ENCODE measurements at places on chromosomes 11 and 22.

- DNase-seq: peak; percentile 58
Measured at GRCh38 chr22:25475257-25476022, 89.0 kb upstream of the GRK3 start.

DNA sequence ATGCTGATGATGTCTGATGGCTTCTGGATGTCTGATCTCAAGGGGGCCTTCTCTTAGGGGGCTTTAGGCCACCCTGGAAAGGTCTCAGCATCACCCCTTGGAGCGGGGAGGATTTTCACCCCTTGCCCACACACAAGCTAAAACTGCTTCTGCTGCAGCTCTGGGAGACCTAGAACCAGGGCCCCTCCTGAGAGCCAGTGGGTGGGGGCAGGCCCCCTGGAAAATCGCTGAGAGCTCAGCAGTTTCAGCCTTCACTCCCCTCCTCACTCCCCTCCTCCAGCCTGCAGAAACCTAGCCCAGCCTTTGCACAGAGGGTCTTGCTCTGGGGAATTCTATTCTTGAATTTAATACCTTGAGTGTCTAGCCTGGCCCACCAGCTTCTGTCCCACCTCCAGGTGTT, 17.2 kb downstream of the CD6 start:
- DNase-seq: no peak

GRCh38 chr11:109945626-109946321, 147.4 kb upstream of the ZC3H12C start:
- no peak for DNase-seq

DNA sequence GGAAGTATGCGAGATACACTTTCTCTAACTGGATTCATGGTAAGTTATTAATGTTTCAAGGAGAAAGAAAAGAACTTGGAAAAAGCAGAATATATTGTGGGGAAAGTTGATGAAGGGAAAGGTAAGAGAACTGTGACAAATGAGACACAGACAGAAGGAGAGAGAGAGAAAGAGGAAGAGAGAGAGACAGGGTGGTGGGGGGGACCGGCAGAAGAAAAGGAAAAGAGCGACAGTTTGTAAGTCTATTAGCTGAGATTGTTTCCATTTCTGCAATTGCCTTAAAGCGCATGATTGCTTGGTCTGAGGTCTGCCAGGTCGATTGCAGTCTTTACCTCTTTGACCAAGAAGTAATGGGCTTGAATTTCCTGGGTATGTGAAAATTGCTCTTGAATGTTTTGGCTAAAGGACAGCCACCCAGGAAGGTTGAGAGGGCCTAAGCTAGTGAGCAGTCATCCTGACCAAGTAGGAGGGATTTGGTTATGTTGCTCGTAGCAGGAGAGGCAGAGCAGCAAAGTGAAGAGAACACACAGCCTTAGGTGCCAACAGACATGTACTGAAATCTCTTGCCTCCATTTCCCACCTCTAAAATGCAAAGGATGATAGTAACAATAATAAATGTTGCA, 23.6 kb upstream of the TMA7B start:
- no peak for DNase-seq

- DNase-seq: no peak
Measured at GRCh38 chr11:12441231-12441861, 64.0 kb downstream of the PARVA start.

GRCh38 chr22:27454807-27455450, 346.6 kb downstream of the MN1 start:
- no peak for DNase-seq

All from right hindlimb (tissue), 1 donor.